ENCODE measurements at places on chromosomes 3 and 15.

GRCh38 chr3:59654480-59655417, 604.9 kb upstream of the CFAP20DC start:
- no peak for DNase-seq

GRCh38 chr3:109643590-109643989, 306.2 kb upstream of the DPPA4 start:
- DNase-seq: no peak

- DNase-seq: no peak
Measured at GRCh38 chr3:37400945-37401344, 226.6 kb upstream of the LRRFIP2 start.

GRCh38 chr3:22263042-22263441, 512.0 kb upstream of the ZNF385D start:
- DNase-seq: no peak

- no peak for DNase-seq
Measured at GRCh38 chr3:185866555-185866954, 41.7 kb upstream of the IGF2BP2 start.

- peak; percentile 59 for DNase-seq
Measured at GRCh38 chr15:45377609-45378148, 665 bp downstream of the GATM start.

GRCh38 chr3:155791190-155791589, 14.9 kb downstream of the C3orf33 start:
- DNase-seq: no peak

DNA sequence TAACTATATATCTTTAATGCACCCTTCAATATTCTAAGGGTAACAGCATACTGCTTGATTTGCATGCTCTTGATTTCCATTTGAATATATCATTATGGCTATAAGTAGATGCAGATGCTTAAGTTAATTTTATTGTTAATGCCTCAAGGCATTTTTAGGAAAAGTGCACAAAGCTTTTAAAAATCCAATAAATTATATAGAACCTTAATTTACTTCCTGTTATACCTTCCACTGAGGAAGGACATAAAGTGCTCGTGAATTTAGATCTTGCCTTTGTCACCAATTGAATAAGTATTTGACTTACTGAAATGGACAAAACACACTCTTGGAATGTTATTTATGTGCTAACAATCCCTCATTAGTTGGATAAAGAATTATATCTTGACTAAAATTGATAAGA, 276.7 kb upstream of the CCDC54 start:
- DNase-seq: no peak

DNA sequence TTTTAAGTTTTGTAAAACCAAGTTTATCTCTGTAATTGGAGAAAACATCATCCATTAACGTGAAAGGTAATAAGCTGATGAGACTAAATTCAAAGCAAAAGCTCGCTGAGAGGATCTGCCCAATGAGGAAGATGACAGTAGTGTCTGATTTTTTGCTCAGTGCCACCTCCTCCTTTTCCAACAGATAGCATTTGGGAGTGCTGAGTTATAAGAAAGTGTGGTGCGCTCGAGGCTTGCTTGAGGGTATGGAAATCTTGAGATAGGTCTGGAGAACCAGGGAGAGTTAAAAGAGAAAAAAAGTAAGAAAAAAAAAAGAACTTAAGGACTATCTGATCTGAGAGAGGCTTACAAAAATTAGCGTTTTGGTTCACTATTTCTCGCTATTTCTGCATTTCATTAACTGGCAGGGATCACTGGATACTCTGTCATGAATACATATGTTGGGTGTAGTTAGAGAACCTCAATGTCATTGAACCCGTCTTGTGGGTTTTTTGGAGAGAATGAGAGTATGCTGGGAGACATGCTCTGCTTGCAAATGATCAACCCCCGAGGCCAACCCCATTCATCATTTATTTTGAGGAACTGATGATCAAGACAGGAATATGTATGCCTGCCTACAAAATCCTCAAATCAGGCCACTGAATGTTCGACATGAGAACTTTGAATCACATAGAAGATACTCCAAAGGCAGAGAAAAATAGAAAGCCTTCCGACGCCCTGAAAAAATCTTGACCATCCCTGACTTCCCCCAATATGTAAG, 973 bp upstream of the USP13 start:
- DNase-seq: peak; percentile 30

GRCh38 chr3:123757281-123757940, 126.7 kb downstream of the MYLK start:
- DNase-seq: no peak

DNA sequence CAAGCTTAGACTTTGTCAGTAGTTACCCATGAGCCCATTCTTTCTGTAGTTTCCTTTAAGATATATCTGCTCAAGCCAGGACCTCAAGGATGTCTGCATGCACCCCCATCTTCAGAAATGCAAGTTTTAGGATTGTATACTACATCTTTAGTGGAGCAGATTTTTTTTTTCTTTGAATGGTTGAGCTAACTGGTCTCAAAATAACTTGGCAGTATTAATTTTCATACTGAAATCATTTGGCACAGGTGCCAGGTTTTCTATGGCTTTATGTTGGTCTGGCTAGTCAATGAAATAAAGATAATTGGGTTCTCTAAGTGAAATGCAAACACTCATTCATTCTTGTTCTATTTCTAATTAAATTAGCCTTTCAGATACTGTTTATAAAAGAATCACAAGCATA, 108.9 kb downstream of the ATG7 start:
- DNase-seq: no peak

GRCh38 chr15:78752492-78753358, 58.5 kb downstream of the ADAMTS7 start:
- no peak for DNase-seq
